ENCODE measurements at places on chromosomes 4 and X. TPM values are rescaled to one million over a fixed set of nuclear protein-coding genes. Genes with fewer than 3 reads are reported as not detected.
A peak's percentile ranks its signal among the peaks of the same experiment; 100 is the strongest.

The UVSSA gene
- 1.4 TPM for total RNA-seq

DNA sequence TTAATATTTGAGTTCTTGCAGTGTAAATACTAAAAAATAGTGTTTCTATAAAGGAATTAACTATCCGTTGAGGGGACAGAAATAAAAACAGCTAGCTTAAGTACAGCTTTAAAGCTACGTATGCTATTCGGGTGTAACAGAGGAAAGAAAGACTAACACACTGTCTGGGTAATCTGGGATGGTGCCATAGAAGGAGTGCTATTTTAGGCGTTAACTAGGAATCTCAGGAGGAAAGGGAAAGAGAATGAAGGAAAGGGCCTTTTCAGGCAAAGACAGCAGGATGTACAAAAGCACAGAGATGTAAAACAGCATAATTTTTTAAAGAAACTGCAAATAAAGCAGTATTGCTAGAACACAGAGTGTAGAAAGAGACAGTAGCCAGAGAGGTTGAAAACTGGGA, 161.8 kb downstream of the RAP1GDS1 start:
- DNase-seq: no peak

The ITIH6 gene
- total RNA-seq: not detected

The PPAT gene
- total RNA-seq: 32.2 TPM

GRCh38 chr4:26076896-26077295, 162.9 kb downstream of the SMIM20 start:
- peak; percentile 73 for DNase-seq

GRCh38 chr4:26992657-26993361, 132.2 kb downstream of the STIM2 start:
- DNase-seq: peak; percentile 89

GRCh38 chr4:1765409-1766072, 27.6 kb upstream of the FGFR3 start:
- no peak for DNase-seq

GRCh38 chr4:38497121-38497520, 166.9 kb upstream of the KLF3 start:
- DNase-seq: no peak

GRCh38 chr4:40228497-40229365, 31.9 kb downstream of the RHOH start:
- no peak for DNase-seq

The BEX1 gene
- total RNA-seq: 0.18 TPM

GRCh38 chr4:177182166-177182565, 127.5 kb upstream of the NEIL3 start:
- peak; percentile 61 for DNase-seq

Data from IMR-90 (cell line).